ENCODE measurements at places on chromosomes 3 and 15.

DNA sequence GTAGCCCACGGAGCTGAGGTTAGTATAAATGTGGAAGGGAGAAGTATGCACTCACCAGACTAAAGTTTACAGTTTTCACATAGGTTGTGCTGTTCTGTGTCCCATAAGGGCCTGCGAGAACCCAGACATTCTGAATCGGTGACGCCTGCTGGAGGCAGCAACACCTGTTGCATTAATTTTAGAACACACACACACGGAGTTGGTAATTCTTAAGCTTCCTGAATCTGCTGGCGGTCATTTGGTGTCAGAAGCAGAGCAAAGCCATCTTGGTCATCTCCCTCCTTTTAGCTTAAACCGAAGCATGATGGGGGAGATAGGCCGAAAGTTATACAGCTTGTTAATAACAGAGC is 41.1 kb upstream of the AP3B2 start:
- DNase-seq, result no peak

DNA sequence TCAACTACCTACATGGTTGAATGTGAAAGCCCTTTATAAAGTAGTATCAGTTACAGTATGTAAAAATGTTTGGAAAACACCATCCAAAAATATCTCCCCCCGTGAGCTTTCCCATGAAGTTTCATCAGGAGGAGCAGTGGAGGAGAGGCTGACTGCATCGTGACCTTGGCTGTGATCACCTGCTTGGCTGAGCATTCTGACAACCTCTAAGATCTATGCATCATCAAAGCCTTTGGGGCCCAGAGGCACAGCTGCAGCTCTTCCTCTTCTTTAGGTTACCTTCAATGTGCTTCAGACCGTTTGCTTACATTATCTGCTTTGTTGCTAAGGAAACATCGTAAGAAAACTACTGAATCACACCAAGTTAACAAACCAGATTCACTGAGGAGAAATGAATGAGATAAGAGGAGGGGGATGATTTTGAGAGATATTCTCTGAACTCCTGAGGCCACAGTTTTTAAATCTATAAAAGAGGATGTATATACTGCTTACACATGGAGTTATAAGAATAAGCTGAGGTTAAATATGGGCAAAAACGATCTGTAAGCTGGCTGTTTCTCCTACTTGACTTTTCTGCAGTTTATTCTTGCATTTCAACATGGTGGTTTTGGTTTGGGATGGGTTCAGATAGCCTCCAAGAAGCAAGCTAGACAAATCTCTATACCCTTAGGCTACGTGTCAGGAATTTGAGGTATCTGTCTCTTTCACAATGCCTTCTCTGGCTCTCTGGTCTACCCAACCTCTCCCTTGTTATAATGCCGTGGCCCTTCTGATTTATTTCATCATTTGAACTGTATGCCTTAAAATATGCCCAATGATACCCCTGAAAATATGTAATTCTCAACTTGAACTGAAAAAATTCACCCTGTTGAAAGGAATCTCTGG is 4.0 kb downstream of the GCSAM start:
- no peak for DNase-seq

- no peak for DNase-seq
Measured at GRCh38 chr3:69250014-69250413, 127.6 kb upstream of the LMOD3 start.

DNA sequence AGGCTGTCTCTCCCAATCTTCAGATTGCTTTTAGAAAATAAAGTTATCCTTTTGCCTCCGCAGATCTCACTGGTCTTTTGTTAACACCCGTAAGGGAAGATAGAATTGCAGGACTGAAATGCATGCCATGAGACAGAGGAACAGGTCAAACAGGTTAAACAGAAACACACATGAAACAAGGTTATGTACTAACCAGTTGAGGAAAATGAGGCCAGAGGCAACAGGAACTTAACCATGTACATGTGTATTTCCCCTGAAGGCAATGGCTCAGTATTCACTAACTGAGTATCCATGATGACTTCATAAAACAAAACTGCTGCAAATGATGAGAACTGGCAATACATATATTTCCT is 169.1 kb upstream of the NSMCE3 start:
- DNase-seq, result no peak

Measured in chondrocyte (in vitro differentiated cells).